NCI-H2081 treated with DMSO at 0.1 percent for 48 hours (cell line): ENCODE measurements at places on chromosomes 3 and 15.

DNA sequence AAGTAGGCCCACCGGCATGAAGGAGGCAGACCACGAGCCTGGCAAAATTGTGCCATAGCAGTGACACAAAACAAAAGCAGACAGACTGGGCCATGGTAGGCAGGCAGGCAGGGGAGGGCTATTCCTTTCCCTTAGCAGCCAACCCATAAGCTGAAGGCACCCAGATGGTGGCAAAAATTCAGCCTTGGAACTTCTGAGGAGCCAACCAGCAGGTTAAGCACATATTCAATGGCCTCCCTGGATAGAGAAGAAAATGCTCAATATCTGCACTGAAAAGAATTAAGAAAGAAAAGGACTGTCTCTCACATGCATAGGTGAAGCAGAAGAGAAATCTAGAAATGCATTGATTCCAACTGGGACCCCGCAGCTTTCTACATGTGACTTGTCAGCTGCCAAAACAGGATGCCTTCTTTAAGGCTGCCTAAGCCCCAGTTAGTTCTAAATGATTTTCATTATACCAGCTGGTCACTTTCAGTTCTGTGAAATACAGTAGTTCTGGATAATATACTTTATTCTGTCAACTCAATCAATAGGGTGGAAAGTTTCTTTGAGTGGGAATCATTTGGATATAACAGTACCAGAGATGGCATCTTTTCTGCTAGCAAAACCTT lies 2.7 kb downstream of the PRICKLE2 start:
- no peak for DNase-seq

DNA sequence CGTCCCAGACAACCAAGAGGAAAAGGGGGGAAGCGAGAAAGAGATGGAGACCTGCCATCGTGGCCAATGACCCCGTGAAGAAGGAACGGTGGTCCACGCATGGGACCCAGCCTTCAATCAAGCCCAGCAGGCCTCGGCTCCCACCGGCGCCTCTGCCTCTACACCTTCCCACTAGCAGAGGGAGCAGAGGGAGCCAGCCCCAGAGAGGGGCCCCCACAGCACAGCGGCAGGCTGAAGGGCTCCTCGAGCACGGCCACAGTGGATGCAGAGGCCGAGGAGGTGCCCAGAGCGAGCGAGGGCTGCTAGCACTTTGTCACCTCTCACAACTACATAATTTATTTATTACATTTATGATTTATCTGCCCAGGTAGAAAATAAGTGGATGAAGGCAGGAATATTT lies 68.4 kb upstream of the TOPAZ1 start:
- DNase-seq = no peak

GRCh38 chr15:80055933-80056332 lies 3.5 kb upstream of the ZFAND6 start:
- DNase-seq = no peak

DNA sequence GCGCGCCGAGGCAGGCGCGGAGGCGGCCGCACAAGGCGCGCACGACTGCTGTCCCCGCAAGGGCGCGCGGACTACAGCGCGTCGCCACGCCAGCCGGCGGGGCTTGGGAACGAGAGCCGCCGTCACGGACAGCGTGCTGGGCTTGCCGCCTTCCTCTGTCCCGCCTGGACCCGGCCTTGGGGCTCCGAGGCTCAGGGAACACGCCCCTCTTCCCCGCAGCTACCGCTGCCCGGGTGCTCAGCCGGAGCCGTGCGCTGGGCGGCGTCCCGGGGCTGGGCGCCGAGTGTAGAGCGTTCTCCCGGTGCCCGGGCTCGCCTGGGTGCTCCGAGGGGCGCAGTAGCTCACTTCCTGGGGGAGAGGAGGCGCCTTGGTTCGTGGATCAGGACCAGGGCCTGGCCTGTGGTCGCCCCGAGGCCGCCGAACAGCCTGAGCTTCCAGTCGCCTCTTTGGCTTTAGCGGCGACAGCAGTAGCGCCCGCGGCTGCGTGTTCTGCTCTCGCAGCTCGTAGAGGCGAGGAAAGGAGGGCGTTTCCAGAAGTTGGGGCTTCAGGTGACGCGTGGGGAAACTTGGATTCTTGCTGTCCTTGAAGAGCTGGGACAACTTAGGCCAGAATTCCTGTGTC lies 226.7 kb upstream of the C2CD4B start:
- no peak for DNase-seq

GRCh38 chr15:23758891-23759290 lies 71.8 kb upstream of the NDN start:
- DNase-seq = no peak

DNA sequence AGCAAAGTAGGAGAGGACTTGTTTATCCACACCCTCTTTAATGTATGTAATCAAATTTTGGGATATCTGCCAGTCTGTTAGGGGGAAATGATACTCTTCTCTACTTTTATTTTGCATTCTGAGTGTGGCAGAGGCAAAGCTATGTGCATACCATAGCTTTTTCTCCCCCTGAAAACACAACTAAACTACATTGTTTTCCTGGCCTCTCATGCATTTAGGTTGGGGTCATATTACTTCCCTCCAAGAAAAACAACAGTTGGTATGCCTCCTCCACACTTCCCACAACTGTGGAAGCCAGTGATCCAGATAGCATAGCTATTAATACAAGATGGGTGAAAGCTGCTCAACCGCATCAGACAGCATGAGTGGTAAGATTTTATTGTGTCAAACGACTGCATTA lies 6.9 kb downstream of the RPL15 start:
- DNase-seq = no peak

DNA sequence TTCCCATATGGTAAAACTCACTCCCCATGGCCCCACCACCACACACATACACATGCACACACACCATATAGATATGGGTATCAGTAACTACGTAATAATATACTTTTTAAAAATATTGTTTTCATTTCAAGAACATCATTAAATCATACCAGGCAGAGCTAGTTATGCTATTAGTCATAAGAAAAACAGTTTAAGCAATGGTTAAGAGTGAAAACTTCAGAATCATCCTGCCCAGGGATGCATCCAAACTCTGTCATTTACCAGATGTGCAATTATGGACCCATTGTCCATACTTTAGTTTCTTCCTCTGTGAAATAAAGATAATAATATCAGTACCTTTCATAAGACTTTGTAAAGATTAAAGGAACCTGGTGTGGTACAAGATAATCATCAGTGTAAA lies 608.3 kb downstream of the RBMS3 start:
- DNase-seq = no peak

DNA sequence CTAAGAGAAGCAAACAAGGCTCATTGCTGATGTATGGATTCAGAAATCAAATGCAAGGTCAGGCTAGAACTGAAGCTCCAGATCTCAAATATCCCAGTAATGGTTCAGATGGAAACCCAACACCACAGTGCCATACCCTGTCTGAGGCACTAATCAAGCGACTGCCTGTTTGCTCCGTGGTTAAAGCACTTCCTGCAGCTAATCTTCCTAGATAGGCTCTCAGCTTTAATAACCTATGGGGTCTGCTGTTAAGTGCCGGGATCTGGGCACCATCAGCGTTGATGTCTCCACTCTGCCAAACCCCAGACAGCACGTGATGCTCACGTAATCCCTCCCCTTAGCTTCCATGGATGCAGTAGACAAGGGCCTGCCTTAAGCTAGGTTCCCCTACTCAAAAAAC lies 262.6 kb downstream of the MECOM start:
- peak; percentile 28 for DNase-seq

- no peak for DNase-seq
Observed at GRCh38 chr15:80588801-80589200, 106.3 kb upstream of the ABHD17C start.

DNA sequence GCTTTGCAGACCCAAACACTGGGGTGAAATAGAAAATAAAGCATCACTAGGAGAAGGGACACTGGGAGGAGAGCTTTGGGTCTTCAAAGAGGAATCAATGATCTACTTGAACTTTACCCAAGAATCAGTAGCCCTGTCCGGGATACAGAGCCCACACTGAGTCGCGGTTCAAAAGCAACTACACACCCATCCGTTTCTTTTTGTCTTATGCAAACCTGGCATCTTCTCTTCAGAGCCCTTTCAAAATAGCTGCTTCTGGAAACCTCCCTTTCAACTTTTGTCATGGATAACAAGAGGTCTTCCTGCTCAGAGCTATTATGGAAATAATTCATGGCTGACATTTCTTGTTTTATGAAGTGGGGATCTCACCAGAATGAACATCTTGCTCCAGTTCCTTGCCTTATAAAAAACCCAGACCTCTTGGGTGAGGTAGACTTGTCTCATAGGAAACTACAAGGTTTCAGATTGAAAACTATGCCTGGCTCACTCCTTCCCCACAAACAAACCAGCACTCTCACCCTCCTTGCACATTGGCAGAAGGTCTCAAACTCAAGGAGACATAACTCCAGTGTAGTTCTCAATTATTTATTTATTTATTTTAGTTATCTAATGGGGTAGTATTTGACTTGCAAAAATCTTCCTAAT lies 115.1 kb upstream of the ARHGEF3 start:
- no peak for DNase-seq

GRCh38 chr3:36868614-36869436 lies 76.0 kb downstream of the TRANK1 start:
- DNase-seq = no peak

- DNase-seq = no peak
Observed at GRCh38 chr3:146636881-146637280, 31.7 kb upstream of the PLSCR5 start.

GRCh38 chr15:31752905-31753304 lies 277.4 kb upstream of the CHRNA7 start:
- no peak for DNase-seq

GRCh38 chr3:77081240-77081661 lies 41.4 kb downstream of the ROBO2 start:
- peak; percentile 22 for DNase-seq

- no peak for DNase-seq
Observed at GRCh38 chr3:16671690-16672089, 66.5 kb upstream of the DAZL start.

- DNase-seq = no peak
Observed at GRCh38 chr3:170189398-170190256, 8.1 kb upstream of the PHC3 start.

DNA sequence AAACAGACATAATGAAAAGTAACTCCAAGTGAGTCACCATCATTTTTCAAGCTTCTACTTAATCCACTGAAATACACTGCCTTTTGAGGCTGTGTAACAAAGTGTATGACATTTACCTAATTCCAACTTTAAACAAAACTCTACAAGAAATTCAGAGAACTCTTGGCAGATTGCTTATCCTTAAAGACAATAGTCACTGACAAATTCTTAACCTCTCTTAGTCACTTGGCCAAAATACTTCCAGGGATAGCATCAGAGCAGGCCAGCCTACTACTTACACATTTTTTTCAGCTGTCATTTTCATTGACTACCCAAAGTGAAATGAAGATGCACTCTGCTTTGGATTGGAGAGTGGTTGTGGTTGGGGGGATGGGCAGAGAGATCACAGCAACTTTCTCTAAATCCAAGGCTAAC lies 3.6 kb downstream of the WWTR1 start:
- no peak for DNase-seq

DNA sequence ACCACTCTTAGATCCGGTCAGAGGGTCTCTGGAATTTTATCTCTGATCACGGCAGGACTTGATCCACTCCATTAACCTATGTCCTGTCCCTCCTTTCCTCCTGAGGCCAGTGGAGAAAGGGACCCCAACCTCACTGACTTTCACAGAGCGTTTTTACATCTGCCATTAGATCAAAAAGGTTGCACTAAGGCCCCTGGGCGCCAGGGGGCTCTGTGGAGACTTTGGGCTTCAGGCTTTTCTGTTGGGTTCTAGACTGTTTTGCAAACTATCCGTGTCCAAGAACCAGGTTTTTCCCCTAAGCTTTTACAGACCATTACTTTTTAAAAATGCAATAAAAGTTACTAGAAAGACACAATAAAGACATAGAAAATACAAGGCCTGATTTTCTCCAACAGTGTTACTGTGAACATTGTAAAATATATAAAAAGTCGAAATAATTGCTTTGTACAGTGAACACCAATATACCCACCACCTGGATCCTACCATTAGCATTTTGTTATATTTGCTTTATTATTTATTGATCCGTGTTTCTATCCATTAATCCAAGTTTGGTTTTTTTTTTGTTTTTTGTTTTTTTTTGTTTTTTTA lies 159.7 kb downstream of the POLR2M start:
- no peak for DNase-seq

GRCh38 chr3:1805331-1805730 lies 293.3 kb upstream of the CNTN4 start:
- DNase-seq = no peak

GRCh38 chr3:44252332-44252959 lies 10.8 kb downstream of the TOPAZ1 start:
- DNase-seq = peak; percentile 60

DNA sequence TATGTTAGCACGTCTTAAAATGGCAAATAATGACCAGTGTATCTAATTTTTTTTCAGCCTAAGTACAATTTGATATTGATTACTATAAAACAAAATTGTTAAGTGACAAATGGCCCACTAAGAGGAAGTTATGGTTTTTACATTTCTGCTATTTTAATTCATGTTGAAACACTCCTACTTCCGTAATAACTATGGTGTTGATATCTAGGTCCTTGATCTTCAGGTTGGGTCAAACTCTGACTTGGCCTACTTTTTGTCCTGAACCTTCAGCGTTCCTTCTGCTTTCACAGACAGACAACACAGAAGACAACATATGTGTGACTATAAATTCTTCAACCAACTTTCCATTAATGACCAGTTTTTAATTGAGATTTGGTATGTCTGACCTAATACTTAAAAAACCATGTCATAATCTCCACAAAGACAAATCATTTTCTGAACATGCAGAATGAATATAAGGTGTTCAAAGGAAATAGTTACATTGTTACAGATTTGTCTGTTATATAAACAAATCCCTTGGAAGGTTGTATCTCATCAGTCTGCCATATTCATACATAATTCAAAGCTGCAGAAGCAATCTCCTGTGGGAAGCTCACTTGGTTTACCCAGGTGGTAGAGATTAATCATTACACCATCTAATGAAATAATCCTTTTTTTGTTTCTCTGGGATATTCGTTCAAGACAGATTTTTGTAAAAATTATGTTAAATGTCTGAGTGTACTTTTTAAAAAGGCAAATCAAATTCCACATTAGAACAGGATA lies 92.1 kb upstream of the TSPAN3 start:
- DNase-seq = no peak

DNA sequence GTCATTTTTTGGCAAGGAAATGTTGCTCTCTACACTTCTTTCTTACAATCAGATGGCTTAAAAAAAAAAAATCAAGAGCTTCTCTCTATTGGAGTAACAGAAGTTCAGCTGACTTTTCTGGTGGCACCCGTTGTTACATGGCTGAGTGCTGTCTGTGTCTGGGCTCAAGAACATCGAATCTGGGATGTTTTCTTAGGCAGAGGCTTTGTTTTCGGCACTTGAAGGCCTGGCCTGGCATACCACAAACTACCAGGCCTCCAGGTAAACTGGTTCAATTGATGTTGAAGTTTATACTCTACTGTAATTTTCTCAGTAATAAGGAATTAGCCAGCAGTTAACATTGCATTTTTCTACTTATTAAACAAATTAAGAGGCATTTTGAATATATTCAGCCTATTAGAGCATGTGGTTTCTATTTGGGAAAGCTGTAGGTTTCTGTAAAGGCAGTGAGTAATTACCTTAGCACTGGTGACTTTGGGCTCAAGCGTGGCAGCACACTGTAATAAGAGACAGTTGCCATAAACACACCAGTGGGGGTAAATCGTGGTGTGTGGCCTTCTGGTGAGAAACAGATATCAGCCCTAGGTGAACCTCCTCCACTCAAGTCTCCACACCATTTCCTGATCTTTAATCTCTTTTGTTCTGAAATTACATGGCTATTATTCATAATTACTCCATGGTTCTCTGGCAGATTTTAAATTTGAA lies 544.7 kb downstream of the MECOM start:
- DNase-seq = peak; percentile 40
